Fibroblast of skin of right quadriceps (primary cell): ENCODE measurements at places on chromosomes 2 and 18.
A peak's percentile ranks its signal among the peaks of the same experiment; 100 is the strongest.

- no peak for DNase-seq
Observed at GRCh38 chr2:225272173-225272572, 127.3 kb upstream of the NYAP2 start.

- peak; percentile 75 for DNase-seq
Observed at GRCh38 chr2:70029814-70030409, 57.4 kb upstream of the PCBP1 start.

- DNase-seq, result no peak
Observed at GRCh38 chr2:28630341-28630740, 121.3 kb upstream of the PPP1CB start.

DNA sequence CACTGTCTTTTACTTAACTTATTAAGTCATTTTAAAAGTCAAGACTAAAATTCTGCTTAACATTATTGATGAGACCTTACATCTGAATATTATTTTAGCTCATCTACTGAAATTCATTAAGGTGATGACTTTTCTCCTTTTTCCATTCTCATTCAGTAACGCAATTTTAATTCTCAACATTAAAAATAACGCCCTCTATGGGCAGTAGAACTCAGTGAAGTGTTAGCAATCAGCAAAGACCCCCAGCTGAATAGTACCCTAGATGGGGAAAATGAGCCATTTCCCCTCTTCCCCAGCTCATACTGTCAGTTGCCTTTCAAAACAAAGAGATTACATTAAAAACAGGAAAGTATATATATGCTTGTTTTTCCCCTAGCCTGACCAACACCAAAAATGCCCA is 203.3 kb downstream of the NR4A2 start:
- no peak for DNase-seq

DNA sequence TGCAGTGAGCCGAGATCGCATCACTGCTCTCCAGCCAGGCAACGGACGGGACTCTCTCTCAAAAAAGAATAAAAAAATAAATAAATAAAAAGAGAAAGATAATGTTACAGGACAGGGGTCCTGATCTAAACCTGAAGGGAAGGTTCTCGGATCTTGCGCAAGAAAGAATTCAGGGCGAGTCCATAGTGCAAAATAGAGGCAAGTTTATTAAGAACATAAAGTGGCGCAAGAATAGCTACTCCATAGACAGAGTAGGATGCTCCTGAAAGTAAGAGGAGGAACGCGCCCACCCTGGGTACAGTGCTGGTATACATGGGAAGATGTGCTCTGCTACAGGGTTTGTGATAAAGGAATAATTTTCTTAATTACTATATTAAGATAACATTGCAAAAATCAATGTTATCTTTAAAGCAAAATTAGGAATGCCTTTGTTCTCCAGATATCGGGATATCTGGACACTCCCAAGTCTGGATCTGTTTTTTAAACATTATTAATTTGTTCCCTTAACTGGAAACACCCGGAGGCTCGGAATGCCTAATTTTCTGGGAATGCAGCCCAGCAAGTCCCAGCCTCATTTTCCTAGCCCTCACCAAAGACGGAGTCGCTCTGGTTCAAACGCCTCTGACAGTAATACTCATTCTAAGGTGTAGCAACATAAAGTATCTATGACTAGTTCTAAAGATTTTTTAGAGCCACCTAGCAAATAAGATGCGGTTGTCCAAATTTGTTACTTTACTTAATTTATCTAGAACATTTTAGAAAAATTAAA is 38.8 kb downstream of the ACSL3 start:
- DNase-seq, result no peak

DNA sequence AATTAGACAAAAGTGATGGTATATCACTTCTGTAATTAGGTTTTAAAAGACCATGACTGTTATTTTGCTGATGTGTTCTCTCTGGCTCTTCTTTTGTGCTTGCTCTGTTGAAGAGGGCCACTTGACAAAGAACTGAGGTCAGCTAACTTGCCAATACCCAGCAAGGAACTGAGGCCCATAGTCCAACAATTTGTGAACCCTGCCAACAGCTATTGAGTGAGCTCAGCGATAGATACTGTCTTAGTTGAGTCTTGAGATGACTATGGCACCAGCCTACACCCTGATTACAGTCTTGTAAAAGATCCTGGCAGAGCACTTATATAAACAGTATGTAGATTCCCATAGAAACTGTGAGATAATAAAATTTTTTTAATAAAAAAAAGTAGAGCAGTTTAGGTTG is 103.0 kb downstream of the BMPR2 start:
- DNase-seq, result no peak

GRCh38 chr2:224357098-224357901 is 44.6 kb downstream of the FAM124B start:
- peak; percentile 55 for DNase-seq

DNA sequence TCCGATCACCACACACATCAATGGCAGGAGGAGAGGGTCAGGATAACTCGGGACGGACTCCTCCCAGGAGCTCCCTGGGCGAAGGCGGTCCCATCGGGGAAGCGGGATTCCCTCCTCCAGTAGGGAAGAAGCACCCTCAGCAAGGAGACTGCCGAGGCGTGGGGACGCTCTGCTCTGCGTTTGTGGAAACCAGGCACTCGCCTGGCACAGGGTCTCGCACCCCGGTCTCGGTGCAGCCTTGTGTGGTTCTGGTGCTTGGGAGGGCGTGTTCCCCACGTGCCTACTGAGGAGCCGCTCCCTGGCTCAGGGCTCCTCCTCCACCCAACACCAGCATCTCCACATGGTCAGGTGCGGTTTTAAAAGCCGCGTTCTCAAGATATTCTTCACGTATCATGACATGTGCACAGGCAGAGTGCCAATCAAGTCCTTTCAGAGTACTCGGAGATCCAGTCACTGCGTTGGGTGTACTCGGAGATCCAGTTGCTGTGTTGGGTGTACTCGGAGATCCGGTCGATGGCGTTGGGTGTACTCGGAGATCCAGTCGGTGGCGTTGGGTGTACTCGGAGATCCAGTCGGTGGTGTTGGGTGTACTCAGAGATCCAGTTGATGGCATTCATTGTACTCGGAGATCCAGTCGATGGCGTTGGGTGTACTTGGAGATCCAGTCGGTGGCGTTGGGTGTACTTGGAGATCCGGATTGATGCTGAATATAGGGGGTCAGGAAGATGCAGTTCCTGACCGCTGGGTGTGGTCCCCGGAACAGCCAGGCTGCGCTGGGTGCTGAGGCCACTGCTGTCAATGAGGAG is 117.5 kb downstream of the RTP5 start:
- no peak for DNase-seq

GRCh38 chr18:39205565-39206195 is 1640.1 kb upstream of the CELF4 start:
- no peak for DNase-seq

- DNase-seq, result no peak
Observed at GRCh38 chr18:75164479-75164878, 44.5 kb downstream of the PTGR3 start.

GRCh38 chr2:45605116-45605515 is 6.0 kb downstream of the SRBD1 start:
- no peak for DNase-seq

DNA sequence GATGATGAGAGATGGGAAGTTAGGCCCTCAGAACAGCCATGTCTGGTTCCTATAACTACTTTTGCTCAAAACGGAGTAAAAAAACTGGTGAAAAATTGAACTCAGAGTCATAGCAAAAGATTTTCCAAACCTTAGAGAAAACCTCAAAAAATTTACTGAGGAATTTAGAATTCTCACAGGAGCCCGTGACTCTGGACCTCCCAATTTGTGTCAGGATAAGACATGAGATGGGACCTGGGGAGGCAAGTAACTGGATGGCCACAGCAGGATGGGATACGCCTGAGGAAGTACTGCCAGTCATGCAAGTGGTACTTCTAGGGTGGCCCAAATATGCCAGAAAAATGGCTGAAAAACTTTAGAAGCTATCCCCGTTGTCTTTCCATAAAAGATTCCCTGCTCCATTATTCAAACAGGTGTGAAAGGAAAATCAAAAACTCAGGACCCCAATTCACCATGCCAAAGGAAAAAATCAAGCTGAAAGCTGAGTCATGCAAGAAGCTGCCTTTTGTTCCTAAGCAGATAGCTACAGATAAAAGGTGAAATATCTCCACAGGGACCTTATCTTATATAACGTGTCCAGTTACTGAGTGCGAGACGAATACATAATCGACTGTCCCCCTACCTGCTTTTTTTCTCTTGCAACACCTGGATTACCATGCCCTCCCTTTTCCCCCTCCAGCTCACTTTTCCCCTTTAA is 34.1 kb upstream of the LIPG start:
- no peak for DNase-seq

GRCh38 chr18:22267697-22268096 is 98.3 kb downstream of the GATA6 start:
- no peak for DNase-seq

GRCh38 chr2:109555346-109555900 is 58.3 kb downstream of the SEPTIN10 start:
- DNase-seq, result no peak

DNA sequence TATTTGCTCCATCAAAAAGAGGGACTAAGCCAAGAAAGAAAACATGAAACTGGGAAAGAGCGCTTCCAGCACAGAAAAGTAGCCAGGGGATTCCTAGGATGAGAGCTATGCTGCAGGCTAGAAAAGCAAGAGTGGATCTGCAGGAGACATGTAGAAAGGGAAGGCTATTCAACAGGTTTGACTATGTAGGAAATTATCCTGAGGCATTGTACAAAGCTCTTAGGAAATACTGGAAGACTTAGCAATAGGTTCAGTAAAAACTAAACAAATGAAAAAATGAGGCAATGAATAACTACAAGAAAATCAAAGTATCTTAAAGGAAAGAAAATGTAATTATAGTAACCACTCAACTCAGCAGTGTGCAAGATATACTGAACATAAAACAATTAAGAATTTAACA is 229.5 kb upstream of the FBXO11 start:
- DNase-seq, result no peak

DNA sequence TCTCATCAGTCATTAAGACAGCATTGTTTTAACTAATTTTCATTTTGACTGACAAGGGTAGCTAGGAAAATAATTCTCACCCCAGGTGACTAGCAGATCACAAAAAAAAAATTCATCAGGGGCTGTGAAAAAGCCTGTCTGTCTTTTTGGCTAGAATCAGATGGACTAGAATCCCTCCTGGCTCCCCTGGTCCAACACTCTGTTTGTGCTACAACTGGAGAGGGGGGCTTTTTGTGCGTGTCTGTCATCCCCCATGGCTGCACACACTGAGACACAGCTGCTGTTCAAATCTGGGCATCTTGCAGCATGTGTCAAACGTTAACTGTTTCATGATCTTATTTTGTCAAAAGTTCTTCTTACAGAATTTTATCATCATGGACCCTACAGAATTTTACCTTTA is 51.2 kb downstream of the KIAA2012 start:
- no peak for DNase-seq
